ENCODE measurements at places on chromosomes 5 and 9.

- DNase-seq: no peak
These were observed 120.5 kb upstream of the BOD1 start for GRCh38 chr5:173736923-173737412.

- no peak for DNase-seq
These were observed 34.4 kb upstream of the SSBP2 start for GRCh38 chr5:81785322-81785721.

GRCh38 chr5:145984072-145984471, 47.7 kb downstream of the SH3RF2 start:
- no peak for DNase-seq

GRCh38 chr9:90032296-90033027, 427.6 kb downstream of the GADD45G start:
- no peak for DNase-seq

Data from anterior cingulate cortex (tissue), 58 donors.